NCI-H1048 (cell line): ENCODE measurements at places on chromosomes 3 and 15.

- no peak for DNase-seq
Measured at GRCh38 chr15:37765786-37766185, 168.7 kb upstream of the TMCO5A start.

- no peak for DNase-seq
Measured at GRCh38 chr15:43412096-43412495, 41.2 kb downstream of the TUBGCP4 start.

GRCh38 chr15:60784483-60785254 lies 305.7 kb upstream of the ICE2 start:
- DNase-seq: no peak

- DNase-seq: no peak
Measured at GRCh38 chr3:9229879-9230278, 19.6 kb downstream of the SRGAP3 start.

DNA sequence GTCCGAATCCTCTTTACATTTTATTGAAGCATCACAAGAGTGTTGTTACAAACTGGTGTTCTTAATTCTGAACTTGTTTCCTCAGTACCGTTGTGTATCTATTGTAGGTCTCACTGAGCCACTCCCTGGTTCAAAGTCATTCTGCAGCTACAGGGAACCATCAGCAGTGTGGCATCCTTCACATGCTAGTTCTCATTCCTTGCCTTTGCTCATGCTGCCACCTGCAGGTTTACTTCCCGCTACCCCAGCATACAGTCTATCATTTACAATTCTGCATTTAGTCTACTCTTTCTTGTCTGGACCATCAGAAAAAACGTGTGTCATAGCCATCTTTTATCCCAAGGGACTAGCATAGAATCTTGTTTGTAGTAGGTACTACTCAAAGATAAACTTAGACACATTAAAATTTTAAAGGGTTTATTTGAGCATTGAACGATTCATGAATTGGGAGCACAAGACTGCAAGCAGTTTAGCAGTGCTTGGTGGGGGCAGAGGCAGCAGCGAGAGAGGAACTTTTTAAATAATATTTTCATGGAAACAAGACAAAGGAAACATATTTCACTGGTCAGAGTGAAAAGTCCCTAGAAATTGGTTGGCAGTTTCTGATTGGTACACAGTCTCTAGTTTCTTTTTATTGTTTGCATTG lies 402.1 kb downstream of the CADM2 start:
- peak; percentile 36 for DNase-seq

- no peak for DNase-seq
Measured at GRCh38 chr3:27324686-27325085, 44.5 kb downstream of the NEK10 start.

- no peak for DNase-seq
Measured at GRCh38 chr15:38588672-38589071, 24.1 kb upstream of the RASGRP1 start.

DNA sequence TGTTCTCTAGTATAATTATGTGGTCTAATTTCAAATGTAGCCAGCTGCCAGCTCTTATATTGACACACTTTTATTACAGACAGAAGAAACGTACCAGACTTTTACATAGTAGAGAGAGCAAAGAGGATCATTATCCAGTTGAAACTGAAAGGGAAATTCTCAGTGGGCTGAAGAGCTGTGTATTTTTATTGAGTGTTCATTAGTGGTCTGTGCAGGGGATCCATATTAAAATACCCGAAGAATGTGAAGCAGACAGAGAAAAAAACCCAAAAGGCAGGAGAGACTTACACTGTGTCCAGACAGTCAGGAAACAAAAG lies 41.3 kb downstream of the MYRIP start:
- no peak for DNase-seq

GRCh38 chr15:63133786-63134185 lies 12.1 kb downstream of the LACTB start:
- DNase-seq: no peak

- DNase-seq: no peak
Measured at GRCh38 chr15:71232411-71232810, 117.1 kb downstream of the THSD4 start.

DNA sequence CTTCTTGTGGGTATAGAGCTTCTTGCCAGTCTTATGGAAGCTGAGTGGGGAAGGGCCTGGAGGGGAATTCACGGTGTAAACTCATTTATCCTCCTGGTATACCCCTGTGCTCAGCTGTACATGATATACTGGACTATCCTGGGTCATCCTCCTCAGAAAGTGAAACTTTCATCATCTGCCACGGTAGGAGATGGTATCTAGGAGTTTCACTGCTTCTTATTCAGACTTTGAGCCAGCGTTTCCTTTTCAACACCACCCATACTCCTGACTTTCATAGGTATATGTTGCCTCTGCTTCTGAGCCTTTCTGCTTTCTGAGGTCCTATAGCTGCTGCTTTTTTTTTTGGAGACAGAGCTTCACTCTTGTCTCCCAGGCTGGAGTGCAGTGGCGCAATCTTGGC lies 15.6 kb downstream of the SENP5 start:
- no peak for DNase-seq

DNA sequence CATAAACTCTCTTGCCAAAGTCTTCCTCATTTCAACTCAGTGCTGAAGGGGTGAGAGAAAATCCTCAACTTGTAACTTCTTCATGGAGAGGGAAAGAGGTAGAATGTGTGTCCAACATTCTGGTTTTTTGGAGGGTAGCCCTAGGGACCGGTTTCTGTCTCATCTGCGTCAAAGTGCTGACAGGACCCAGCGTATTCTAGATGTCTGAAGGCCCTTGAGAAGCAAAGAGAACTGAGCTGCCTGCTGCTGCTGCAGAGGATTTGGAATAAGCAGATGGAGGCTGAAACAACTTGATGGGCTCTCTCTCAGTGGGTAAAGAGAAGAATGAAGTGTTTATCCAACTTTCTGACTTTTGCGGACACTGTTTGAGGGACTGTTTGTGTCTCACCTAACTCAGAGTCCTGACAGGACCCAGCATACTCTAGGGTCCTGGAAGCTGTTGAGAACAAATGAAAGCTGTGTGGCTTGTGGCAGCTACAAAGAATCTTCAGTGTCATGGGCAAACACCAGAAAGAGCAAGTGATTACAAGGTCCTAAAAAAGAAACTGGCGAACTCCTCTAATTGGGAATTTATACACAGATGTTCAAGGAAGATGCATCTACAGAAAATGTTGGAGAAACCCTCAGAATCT lies 174.4 kb downstream of the SI start:
- DNase-seq: no peak

GRCh38 chr3:42814914-42815507 lies 5.8 kb downstream of the ACKR2 start:
- DNase-seq: no peak

DNA sequence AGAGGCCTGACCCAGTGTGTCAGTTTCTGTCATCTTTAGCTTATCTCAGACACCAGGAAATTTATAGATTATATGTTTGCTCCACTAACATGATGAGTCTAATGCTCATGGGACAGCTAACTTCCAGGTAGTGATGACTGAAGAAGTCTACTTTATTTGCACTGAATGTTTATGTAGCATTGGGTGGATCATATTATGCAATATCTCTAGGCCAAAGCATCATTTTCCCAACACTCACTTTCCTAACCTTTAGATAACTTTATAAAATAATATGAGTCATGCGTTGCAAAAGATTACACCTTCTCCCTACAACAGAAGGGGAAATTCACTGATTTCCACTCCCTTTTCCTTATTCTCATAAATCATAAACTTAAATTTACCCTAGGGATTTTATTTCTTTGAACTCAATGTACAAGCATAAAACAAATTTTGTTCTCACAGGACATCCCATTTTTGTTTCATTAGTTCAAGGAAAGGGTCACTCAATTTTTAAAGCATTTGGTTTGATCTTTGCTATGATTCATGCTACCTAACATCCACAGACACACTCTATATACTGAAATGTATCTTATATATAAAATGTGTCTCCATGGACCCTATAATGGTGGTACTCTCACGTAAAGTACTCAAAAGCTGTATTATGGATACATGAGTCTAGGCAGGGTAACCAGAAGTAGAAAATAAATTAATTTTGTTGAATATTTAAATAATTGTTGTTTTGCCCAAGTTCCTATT lies 225.2 kb downstream of the WDR72 start:
- DNase-seq: no peak

- DNase-seq: no peak
Measured at GRCh38 chr3:122366379-122366749, 16.7 kb downstream of the MIX23 start.

DNA sequence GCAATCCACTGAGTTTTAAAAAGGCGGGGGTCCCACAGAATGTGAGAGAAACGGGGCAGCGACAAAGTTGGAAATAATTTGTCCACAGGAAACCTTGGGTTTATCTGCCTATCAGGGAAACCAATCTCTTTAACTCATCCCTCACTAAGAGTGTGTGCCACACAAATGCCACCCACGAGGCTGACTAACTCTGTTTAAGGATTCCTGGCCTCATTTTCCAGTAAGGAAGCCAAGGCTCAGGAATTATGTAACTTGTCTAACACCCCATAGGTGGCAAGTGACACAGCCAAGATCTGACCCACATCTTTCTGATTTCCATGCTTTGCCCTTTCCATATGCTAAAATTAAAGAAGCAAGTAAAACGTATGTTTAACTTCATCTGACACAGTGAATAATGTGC lies 263.2 kb downstream of the CNTN3 start:
- DNase-seq: no peak

DNA sequence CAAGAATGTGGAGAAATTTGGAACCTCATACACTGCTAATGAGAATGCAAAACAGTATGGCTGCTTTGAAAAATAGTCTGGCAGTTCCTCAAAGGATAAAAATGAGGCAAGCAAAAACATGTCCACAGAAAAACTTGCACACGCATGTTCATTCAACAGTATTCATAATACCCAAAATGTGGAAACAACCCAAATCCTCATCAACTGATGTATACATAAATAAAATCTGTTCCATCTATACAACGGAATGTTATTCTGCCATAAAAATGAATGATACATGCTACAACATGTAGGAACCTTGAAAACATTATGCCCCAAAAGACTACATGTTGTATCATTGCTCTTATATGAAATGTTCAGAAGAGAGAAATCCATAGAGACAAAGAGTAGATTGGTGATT lies 36.4 kb upstream of the OXTR start:
- no peak for DNase-seq

- no peak for DNase-seq
Measured at GRCh38 chr3:184718431-184718830, 6.6 kb upstream of the MAGEF1 start.

DNA sequence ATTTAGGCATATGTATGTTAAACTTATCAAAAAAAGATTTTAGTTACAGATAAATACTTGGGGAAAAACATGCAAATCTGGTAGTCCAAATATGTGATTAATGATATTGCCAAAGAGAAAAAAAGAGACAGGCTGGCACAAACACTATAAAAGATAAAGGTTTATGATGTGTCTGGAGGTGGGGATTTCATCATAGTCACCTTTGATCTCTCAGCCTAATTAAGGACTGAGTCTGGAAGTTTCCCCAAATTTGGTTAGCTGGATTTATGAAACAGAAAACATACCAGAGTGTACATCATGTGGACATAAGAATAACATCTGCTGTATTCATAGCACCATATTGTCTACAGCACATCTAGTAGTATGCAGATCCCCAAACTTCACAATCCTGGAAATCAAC lies 157.0 kb downstream of the FGF12 start:
- no peak for DNase-seq

DNA sequence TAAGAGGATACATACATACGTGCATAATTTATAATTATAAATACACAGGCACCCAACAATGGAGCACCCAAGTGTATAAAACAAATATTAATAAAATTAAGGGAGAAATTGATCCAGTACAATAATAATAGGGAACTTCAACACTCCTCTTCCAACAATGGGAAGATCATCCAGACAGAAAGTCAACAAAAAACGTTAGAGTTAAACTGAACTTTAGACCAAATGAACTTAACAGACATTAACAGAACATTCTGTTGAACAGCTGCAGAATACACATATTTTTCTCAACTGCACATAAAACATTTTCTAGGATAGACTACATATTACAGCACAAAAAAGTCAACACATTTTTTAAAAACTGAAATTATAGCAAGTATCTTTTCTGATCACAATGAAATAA lies 339.7 kb downstream of the CGGBP1 start:
- no peak for DNase-seq

GRCh38 chr3:127860211-127860696 lies 37.9 kb upstream of the MGLL start:
- DNase-seq: no peak

DNA sequence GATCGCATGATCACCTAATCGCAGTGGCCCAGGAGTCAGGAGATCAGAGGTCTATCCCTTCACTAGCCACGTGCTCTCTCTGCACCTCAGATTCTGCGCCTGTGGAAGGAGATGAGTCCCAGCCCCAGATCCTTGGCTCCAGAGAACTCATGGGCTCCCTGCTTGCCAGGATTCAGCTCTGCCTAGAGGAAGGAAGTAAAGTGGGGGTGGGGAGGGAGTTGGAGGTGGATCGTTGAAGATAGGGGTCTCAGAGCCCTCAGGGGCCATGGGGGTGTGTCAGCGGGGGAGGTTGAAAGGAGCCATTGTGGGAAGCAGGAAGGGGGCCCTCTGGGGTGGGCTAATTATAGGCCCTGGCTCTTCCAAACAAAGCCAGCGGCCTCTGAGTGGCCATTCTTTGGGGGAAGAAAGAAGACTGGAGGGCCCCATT lies 11.3 kb upstream of the STRA6 start:
- DNase-seq: no peak

DNA sequence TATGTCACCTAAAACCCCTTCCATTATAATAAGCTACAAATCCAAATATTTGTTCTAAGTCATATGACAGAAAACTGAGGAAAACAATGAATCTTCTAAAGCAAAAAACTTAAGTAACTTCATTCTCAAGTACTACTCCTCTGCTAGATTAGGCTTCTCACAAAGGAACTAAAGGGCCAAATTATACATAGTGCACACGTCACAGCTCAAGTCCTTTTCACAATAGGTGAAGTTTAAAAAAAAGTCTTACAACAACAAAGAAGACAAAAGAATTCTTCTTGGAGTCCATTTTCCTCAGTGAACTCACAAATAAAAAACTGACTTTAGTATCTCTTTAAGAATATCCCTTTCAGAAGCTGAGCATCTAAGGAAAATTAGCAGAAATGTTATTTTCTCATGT lies 479.9 kb downstream of the MAGI1 start:
- no peak for DNase-seq

- DNase-seq: no peak
Measured at GRCh38 chr15:93283854-93284253, 194.8 kb upstream of the RGMA start.

GRCh38 chr3:63705092-63705645 lies 52.7 kb downstream of the SNTN start:
- DNase-seq: no peak
